ENCODE measurements at places on chromosomes 3 and 15.
A peak's percentile ranks its signal among the peaks of the same experiment; 100 is the strongest.

- DNase-seq = no peak
These were observed 14.9 kb upstream of the ZNF662 start for GRCh38 chr3:42891042-42891441.

- DNase-seq = no peak
These were observed 33.1 kb downstream of the CP start for GRCh38 chr3:149188494-149188893.

- DNase-seq = no peak
These were observed 18.4 kb downstream of the ELP6 start for GRCh38 chr3:47495111-47495510.

GRCh38 chr3:71247221-71247957, 336.1 kb downstream of the FOXP1 start:
- no peak for DNase-seq

DNA sequence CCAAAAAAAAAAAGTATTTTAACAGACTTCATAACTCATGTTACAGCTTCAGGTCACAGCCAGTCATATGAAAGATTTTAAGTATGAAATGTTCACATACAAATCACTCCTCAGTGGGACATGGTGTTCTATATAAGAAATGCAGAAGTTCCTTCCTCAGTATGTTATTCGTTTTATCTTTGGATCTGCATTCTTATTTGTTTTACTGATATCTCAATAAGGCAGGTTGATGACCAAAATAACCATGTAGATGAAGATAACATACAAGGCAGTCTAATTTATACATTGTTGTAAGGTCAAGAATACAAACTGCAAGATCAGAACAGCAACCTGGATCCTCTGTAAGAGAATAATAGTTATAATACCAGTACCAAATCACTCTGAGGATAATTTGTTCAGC, 75.6 kb downstream of the CHAC1 start:
- DNase-seq = no peak

DNA sequence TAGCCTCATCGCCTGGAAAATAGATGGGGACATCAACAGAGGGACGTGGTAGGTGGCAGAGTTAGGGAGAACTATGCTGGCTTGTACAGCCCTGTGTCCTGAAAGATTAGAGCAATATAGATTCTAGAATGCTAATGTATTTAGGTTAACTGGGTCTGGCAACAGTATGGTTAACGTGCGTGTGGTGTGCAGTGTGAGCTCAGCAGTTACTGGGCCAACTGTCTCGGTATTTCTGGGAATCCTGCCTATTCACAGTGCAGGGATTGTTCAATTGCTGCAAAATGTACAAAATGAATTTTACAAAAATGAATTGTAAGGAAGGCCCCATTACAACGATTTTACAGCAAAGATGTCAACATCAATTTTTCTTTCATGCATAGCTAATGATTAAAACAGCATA, 20.6 kb downstream of the MEIS2 start:
- DNase-seq = no peak

- no peak for DNase-seq
These were observed 3.2 kb upstream of the BLOC1S6 start for GRCh38 chr15:45583731-45584639.

DNA sequence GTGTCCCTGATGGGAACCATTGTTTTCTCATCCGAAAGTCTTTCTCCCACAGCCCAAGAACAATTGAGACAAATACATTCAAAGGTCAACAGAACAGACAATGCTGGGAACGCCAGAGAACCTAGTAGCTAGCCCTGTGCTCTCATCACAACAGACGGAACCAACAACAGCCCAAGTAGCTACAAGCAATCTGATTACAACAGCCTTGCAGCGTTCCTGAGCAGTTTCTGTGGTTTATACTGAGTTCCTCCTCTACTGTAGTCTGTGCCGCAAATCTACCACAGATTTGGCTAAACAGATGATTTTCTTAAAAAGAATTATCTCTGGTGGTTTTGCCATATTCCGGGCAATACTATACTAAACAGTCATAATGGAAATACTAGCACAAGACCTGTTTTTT, 435.6 kb downstream of the MECOM start:
- DNase-seq = no peak

- no peak for DNase-seq
These were observed 17.4 kb upstream of the RTP2 start for GRCh38 chr3:187719628-187720336.

- no peak for DNase-seq
These were observed 104.4 kb downstream of the MYLK start for GRCh38 chr3:123779655-123780231.

GRCh38 chr3:153138276-153139210, 23.5 kb upstream of the RAP2B start:
- peak; percentile 15 for DNase-seq

DNA sequence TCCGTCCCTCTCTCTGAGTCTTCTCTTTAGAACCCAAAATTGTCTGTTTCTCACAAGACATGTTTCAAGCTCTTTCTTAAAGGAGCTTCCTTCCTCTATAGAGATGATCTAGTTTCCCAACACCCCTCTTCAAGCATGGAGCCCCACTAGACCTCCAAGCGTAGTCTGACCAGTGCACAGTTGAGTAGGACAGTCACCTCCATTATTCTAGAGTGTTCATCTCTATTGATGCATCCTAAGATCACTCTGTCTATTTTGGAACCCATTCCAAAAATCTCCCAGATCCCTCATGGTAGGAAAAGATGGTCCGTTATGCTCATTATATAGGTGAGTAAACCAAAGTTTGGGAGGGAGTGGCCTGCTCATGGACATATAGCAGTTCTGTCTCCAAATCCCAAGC, 4.1 kb upstream of the CAV3 start:
- DNase-seq = no peak

- no peak for DNase-seq
These were observed 259.4 kb upstream of the PROK2 start for GRCh38 chr3:72044231-72044855.

GRCh38 chr3:167978071-167978470, 117.7 kb downstream of the GOLIM4 start:
- DNase-seq = no peak

GRCh38 chr3:166785876-166786275, 594.2 kb downstream of the ZBBX start:
- no peak for DNase-seq

GRCh38 chr3:119579366-119580066, at the start of gene ADPRH:
Gene ADPRH (plus strand): TSS chr3:119579492. CDS start chr3:119582170, 2,678 bp downstream.
- DNase-seq = no peak

- no peak for DNase-seq
These were observed 107.3 kb upstream of the TMC3 start for GRCh38 chr15:81481346-81481745.

DNA sequence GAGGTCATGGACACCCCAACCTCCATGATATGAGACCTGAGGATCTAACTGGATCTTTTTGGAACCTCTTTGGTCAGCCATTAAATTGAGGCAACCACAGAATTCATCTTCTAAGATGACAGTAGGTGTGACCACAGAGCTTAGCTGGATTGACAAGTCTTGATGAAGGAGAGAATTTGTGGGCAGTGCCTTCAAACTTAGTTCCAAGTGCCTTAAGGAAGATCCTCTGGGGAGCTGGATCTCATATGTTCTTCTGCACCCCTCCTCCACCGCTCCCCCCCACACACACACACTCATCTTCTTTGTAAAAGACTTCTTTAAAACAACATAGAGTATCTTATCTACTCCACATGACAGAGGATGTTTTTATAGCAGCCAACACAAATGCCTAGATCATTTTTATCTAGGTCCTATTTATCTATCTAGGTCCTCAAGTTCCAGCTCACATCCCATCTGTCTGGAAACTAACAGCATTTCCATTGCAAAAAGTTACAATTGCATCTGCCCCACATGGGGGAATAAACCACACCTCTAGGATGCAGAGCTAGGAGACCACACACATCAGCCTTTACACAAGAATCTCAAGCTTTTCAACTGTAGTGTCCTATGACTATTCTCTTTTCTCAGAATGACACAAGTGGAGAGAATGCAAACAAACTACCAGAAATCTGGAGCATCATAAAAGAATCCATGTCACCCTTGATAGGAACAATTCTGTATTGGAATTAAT, 37.4 kb downstream of the WWTR1 start:
- DNase-seq = no peak

- peak; percentile 25 for DNase-seq
These were observed 28.4 kb downstream of the CCDC12 start for GRCh38 chr3:46947981-46948791.

GRCh38 chr3:159170436-159171003, 368.7 kb downstream of the MFSD1 start:
- DNase-seq = no peak

DNA sequence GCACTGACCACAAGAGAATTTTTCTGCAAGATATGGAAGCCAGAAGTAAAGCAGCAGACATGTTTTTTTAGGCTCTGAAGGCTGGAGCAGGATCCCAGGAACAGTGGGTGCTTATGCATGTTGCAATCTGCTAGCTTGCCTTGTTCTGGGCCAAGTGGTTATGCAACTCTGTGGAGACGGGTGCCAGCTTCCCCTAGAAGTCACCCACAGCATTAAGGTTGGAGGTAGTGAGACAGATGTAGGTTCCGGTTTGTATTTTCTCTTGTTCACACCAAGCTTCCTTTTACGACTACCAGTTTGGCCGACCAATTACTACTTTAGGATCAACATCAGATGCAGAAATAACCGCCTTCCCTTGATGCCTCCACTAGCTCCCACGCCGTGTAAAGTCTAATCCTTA, 11.1 kb downstream of the DPH3 start:
- no peak for DNase-seq

DNA sequence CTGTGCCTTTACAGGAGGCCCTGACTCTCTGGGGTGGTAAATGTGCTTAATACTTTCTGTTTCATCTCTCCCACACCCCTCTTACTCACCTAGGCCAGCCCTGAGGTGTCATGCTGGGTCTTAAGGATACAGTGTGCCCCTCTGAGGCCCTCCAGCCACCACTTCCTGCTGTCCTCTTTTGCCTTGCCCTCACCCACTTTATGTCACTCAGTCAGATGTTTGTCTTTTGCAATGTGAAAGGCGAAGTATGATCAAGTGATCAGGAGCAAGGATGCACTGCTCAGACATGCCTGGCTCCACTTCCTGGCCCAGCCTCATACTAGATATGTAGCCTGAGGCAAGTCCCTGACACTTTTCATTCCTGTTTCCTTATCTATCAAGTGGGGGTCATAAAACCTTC, 339.0 kb upstream of the NR2E3 start:
- no peak for DNase-seq

DNA sequence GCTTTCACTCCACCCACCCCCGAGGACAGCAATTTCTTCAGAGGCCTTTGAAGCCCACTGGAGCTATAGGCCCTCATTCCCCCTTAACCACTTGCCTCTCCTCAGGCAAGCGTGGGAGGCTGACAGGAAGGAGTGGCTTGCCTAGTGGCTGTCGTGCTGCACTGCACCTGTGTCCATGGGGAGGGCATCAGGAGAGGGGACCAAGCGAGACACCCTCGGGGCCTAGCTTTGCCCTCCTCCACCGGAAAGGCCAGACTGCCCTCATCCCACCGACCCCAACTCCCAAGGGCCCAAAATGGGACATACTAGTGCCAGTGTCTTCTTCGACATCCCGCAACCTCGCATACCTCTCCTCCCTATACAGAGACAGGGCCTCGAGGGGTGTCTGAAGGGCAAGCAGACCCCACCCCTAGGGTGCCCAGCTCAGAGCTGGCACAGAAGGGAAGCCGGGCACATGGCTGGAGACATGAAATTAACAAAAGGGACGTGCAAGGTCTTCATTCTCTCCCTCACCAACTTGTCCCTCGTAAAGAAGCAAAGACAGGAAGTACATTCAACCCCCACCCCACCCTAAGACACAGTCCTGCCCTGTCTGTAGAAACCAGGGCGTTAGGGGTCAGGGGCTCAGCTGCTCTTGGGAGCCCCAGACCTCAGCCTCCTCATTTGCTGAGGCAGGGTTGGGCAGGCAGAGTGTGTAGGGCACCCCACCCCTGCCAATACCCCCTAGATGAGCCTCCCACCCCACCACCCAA, 24.3 kb downstream of the VIPR1 start:
- no peak for DNase-seq

DNA sequence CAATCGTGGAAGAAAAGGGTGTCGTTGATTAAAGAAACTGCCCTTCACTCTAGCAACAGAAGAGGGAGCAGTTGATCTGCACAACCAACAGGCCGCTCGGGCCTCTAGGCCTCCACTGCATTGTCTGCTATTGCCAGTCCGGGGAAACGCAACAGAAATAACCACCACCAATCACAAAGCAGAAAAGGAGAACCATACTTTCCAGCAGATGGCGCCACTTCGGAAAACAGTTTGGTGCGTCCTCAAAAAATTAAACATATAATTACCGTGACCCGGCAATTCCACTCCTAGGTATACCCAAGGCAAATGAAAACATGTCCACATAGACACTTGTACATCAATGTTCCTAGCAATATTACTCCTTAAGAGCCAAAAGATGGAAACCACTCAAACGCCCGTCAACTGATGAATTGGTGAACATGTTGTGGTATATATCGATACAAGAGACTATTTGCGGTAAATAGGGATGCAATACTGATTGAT, 154.1 kb downstream of the TJP1 start:
- DNase-seq = no peak

DNA sequence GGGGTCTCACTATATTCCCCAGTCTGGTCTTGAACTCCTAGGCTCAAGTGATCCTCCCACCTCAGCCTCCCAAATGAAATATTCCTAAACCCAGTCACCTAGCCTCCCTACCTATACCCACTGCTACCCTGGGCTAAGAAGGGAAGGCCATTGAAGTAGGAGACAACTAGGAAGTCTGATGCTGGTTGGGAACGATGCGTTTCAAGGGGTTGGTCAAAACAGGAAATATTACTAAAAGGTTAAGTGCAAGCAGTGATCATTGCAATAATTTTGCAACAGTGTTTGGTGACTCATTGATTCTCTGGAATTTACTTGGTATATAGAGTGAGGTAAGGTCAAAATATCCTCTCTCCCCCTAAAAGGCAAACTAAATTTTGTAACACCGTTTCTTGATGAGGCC, 4.6 kb upstream of the UQCRC1 start:
- DNase-seq = no peak

GRCh38 chr15:58771621-58772250, 634 bp downstream of the MINDY2 start:
- no peak for DNase-seq

- no peak for DNase-seq
These were observed 5.9 kb downstream of the PDCD10 start for GRCh38 chr3:167728632-167729323.

GRCh38 chr3:106560451-106560966, 691.7 kb upstream of the CBLB start:
- DNase-seq = no peak

DNA sequence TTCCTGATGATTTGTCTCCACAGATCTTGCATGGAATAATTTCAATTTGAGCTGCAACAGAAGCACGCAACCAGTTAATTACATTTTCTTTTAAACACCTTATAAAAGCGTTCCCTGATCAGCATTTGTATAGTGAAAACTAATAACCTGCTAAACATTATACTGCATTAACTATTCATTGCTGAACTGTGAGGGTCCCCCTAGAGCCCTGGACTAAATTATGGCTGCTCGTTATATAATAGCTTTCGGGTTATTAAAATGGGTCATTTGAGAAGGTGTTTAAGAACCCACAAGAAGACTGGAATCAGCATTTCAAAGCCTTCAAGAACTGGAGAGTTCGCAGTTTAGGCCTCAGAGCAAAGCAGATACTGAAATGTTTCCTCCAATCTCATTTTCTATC, 52.9 kb upstream of the ICE2 start:
- DNase-seq = no peak
